ENCODE measurements at places on chromosomes 13 and 19.

DNA sequence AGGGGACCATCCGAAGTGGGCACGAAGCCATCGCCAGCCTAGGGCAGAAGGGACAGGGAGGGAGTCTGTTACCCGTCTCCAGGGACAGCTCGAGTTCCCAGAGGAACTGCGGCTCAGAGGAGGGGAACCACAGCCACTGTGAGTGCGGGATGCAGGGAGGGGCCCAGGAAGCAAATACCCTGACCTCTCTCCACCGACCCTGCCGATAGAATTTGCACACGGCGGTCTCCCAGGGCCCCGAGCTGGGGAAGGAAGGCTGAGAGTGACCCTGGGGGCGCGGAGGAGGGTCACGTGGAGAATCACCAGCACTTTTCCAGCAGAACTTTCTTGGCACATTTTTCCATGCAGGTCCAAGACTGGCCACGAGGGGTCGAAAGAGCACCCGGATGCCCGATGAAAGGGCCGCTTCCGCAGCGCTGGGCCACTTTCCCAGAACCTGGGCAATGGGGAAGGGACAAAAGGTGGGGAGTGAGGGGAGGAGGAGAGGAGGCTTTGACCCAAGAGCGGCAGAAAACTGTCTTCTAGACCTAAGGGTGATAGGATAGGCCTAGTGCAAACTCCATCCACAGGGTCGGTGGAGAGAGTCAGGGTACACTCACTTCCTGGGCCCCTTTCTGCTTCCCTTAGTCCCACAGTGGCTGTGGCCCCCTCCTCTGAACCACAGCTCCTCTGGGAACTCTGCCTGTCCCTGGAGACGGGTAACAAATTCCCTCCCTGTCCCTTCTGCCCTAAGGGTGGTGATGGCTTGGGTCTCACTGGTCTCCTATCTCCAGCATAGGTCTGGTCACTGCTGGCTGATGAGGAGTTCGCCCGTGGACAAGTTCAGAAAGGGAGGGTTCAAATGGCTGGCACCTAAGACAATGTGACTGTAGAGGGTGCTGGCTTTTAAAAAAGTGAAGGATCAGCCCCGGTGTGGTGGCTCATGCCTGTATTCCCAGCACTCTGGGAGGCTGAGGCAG, 5.3 kb upstream of the GPR4 start:
- peak; percentile 52 for DNase-seq

DNA sequence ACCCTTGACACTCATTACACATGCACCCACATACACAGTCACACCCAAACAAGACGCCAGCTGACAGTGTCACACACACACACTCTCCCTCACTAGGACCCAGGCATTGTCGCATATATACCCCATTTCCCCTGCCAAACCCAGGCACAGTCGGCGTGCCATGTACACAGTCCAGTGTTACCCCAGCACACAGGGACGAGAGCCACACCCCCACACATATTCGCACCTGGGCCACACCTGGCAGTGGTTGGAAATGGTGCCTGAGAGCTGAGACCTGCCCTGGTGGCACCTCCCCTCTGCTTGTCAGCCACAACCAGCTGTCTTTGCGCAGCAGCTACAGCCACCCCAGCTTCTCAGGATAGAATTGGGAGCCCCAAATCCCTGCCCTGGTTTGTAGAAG, 9.0 kb downstream of the NFIX start:
- no peak for DNase-seq

DNA sequence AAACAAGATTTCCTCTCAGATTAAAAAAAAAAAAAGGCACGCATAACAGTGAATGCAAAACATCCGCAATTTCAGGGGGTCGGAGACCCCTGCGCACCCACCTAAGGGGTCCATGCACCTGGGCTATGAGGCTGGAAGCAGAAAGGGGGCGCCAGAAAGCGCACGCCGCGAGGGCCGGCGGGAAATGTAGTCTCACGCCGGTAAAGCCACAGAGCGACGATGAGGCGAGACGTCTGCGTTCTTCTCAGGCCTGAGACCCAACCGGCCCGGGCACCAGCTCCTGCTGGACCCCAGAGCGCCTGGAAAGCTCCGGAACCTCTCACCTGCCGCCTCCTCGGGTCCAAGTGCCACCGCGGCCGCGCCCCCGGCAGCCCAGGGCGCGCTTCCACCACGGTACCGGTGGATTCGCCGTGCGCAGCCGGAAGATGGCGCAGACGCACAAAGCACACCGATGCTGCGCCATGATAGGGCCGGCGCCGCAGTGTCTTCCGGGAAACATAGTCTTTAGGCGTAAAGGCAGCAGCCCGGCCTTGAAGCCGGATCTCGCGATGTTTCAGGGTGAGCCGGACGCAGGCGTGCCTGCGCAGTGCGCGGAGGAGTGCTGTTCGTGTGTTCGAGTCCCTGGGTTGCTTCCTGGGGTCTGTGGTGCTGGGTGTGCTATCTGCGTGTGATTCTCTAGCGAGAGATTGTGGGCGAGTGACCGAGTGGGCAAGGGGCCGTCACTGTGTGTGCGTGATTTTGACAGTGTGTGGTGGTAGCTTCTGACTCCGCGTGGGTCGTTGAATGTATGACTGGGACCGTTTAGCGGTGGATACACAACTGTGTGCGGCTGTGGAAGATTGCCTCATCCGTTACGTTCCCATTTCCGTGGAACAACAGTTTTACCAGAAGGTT, at the start of gene ZNF582:
Gene ZNF582, minus strand, starts transcription at position 416 of the 894 bp plus-strand sequence. CDS start 1,782 bp downstream, outside the sequence.
- peak; percentile 72 for DNase-seq

GRCh38 chr19:14088634-14089411, 1.7 kb downstream of the SAMD1 start:
- no peak for DNase-seq

DNA sequence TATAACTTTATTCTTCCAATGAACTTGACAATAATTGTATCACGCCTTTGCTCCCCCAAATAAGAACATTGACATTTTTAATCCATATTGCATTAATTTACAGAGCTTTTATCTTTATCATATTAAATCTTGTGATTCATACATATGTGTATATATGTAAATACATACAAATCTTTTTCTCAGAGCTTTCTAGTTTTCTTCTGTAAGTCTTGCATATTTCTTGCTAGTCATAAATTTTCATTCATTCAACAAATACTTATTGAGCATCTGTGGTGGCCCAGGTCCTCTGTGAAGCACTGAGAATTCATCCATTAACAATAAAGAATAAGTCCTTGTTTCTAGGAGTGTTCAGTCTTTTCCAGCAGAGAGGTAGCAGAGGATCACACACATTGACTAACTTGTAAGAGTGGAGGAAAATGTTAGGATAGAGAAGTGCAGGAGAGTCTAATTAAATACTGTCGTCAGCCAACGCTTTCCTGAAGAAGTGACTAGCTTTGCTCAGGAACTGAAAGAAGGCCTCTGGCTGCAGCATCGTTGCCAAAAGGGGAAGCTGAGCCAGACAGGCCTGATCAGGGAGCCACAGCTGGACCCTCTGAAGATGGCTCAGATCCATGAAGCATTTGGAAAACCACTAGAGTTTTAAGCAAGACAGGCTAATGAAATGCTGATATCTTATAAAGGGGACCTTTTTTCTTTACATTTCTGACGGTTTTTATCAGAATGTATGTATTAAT, 38.6 kb upstream of the LAMP1 start:
- no peak for DNase-seq

- peak; percentile 17 for DNase-seq
Observed at GRCh38 chr19:41265395-41266153, 1.4 kb downstream of the HNRNPUL1 start.

GRCh38 chr19:18109733-18110608, 12.4 kb downstream of the MAST3 start:
- peak; percentile 40 for DNase-seq

- DNase-seq = no peak
Observed at GRCh38 chr19:45097776-45098520, 5.0 kb downstream of the PPP1R37 start.

- DNase-seq = no peak
Observed at GRCh38 chr19:47094557-47095475, 18.8 kb downstream of the ZC3H4 start.

GRCh38 chr19:5637971-5638370, 15.1 kb downstream of the SAFB start:
- no peak for DNase-seq

GRCh38 chr13:26325876-26326275, 71.9 kb downstream of the CDK8 start:
- no peak for DNase-seq

GRCh38 chr19:6693681-6694080, 23.7 kb upstream of the TNFSF14 start:
- peak; percentile 15 for DNase-seq

DNA sequence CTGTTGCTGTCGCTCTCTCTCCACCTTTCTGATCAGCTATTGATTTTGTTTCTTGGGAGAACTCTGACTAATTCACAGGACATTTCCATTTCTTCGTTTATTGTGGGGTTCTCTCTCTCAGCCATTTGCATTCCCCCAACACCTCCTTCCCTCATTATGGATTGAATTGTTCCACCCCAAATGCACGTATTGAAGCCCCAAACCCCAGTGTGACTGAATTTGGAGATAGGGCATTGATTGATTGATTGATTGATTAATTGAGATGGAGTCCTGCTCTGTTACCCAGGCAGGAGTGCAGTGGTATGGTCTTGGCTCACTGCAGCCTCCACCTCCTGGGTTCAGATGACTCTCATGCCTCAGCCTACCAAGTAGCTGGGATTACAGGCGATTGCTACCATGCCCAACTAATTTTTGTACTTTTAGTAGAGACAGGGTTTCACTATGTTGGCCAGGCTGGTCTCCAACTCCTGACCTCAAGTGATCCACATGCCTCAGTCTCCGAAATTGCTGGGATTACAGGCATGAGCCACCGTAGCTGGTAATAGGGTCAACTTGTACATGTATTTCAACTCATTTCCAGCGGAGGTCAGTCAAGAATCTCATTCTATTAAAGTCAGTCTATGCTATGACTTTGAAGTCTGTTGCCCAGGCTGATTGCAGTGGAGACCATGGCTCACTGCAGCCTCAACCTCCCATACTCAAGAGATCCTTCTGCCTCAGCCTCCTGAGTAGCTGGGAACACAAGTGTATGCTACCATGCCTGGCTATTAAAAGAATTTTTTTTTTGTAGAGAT, 13.6 kb downstream of the NFILZ start:
- no peak for DNase-seq

DNA sequence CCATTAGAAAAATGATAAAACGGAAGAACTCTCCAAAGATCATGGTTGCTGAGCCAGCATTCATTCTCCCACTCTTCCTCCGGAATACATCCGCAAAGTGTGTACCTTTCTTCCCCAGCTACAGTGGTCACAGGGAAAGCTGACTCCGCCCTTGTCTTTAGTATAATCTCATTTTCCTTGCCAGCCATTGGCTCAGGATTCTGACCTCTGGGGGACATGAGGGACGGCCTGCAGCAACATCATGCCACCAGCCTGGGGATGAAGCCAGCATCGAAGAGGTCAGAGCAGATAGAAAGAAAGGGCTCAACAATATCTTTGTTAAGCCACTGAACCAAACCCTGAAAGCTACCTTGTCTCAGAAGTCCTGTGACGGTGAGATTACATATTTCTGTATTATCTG, 46.3 kb upstream of the TPP2 start:
- no peak for DNase-seq

DNA sequence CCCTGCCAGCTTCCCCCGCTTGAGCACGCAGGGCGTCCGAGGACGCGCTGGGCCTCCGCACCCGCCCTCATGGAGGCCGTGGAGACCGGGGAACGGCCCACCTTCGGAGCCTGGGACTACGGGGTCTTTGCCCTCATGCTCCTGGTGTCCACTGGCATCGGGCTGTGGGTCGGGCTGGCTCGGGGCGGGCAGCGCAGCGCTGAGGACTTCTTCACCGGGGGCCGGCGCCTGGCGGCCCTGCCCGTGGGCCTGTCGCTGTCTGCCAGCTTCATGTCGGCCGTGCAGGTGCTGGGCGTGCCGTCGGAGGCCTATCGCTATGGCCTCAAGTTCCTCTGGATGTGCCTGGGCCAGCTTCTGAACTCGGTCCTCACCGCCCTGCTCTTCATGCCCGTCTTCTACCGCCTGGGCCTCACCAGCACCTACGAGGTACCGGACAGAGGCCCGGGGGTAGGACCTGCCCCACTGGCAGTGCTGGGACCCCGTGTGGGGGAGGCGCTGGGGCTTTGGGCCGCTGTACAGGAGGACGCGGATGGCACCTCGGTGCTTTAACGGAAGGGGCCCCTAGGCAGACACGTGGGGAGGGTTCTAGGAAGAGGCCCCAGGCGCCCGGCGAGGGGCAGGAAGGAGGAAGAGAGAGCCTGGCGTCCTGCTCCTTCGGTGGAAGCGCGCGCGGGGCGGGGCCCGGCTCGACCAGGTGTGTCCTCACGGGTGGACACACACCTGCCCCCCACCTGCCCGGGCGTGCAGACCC, 681 bp downstream of the SLC5A5 start:
- DNase-seq = no peak

DNA sequence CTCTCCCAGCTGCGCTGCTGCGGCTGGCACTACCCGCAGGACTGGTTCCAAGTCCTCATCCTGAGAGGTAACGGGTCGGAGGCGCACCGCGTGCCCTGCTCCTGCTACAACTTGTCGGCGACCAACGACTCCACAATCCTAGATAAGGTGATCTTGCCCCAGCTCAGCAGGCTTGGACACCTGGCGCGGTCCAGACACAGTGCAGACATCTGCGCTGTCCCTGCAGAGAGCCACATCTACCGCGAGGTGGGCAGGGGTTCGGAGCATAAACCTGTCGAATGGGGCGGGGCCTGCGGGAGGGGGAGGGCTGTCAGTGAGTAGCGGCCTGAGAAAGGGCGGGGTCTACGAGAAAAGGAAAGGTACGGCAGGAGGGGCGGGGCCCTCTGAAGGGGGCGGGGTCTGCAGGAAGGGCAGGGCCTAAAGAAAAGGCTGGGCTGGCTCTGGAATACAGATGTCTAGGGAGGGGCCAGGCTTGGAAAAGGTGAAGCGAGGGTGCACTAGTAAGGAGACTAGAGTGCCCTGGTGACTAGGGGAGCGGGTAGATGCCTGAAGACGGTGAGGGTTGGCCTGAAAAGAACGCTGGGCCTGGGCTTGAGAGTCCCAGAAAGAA, 3.6 kb downstream of the CD37 start:
- no peak for DNase-seq

- DNase-seq = no peak
Observed at GRCh38 chr13:42378383-42378780, 106.4 kb downstream of the AKAP11 start.

- no peak for DNase-seq
Observed at GRCh38 chr13:85040215-85040614, 759.0 kb downstream of the SLITRK6 start.

- no peak for DNase-seq
Observed at GRCh38 chr19:18586306-18586705, 2.3 kb upstream of the REX1BD start.

DNA sequence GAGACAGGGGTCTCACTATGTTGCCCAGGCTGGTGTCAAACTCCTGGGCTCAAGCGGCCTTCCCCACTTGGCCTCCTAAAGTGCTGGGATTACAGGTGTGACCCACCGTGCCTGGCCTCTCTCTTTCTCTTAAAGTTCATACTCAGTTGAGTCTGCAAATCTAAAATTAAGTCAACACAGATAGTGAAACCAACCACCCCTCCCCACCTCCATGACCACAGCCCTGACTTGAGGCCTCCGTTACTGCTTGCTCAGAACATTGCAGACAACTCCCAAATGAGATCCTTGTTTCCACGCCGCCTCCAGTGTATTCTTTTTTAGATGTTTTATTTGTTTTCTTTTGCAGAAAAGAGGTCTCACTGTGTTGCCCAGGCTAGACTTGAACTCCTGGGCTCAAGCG, 94.4 kb downstream of the CACNA1A start:
- no peak for DNase-seq

All from hematopoietic multipotent progenitor cell treated with erythropoietin and hydrocortisone succinate and interleukin-3 and kit ligand, for 17 days (in vitro differentiated cells).